SW480 (cell line): ENCODE measurements at places on chromosomes 7 and 10.
A peak's percentile ranks its signal among the peaks of the same experiment; 100 is the strongest.

- DNase-seq: no peak
Observed at GRCh38 chr7:102981451-102981850, 68.7 kb downstream of the LRRC17 start.

DNA sequence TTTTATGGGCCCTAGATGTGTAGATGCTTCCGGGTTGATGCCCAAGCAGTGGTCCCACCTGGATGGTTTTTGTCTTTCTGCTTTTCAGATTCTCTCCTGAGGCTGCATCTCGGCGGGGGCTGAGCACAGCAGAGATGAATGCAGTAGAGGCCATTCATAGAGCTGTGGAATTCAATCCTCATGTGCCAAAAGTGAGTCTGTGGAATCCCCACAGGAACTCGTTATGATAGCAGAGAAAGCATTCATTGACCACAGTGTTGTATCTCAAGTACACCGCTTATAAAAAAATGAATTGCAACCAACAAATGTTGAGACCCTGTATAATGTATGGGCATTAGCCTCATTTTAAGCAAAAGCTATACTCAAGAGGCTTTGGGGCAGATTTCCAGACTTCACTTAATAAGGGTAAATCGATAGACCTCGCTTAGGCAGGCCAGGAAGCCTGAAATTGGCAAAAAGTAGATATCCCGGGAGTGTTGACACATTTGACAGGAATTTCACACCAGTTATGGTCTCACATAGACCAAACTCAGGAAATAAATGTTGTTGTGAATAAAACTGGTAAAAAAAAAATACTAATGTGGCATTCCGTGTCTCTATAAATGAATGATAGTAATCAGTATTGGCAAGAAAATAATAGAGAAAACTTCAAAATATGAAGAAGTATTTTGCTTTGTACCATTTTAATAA lies 132.0 kb downstream of the WNT2 start:
- no peak for DNase-seq

GRCh38 chr10:31698181-31698830 lies 230.3 kb downstream of the ARHGAP12 start:
- DNase-seq: no peak

DNA sequence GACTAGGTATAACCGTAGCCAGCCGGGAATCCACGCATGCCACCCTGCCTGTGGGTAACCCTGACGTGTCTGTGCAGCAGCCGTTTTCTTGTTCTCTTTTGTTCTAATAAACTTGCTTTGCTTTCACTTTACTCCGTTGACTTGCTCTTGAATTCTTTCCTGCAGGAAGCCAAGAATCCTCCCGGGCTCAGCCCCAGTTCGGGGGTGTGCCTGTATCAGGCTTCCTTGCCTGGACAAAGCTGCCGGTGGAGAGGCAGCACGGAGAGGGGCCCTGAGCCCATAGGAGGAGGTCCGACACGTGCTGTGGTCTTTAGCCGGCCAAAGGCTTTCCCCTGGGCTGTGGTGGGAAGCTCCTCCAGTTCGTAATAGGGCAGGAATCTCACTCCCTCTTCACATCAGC lies 256.5 kb upstream of the PPP2R2D start:
- no peak for DNase-seq

DNA sequence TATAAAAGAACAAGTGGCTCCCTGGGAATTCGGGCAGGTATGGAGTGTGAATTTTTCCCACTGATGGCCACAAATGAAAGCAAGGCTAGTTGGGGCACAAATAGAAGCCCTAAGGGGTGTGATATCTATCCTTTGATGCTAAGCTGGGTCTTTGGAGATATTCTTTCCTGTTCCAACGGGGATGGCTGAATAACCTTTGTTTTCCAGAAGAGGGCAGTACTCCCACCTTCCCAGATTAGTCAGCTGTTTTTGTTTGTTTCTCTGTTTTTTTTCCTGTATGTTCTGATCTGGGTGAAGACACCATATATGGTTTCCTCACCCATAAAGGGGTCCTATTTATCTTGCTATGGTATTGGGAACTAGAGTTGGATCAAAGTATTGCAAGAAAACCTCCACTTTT lies 947.7 kb upstream of the SORCS1 start:
- no peak for DNase-seq

- peak; percentile 21 for DNase-seq
Observed at GRCh38 chr7:128783143-128783861, 7.7 kb upstream of the OPN1SW start.

- DNase-seq: no peak
Observed at GRCh38 chr10:1264001-1264400, 207.8 kb downstream of the WDR37 start.

GRCh38 chr7:151348970-151349369 lies 7.4 kb downstream of the NUB1 start:
- DNase-seq: no peak

- DNase-seq: no peak
Observed at GRCh38 chr7:51452694-51453093, 136.1 kb upstream of the COBL start.

DNA sequence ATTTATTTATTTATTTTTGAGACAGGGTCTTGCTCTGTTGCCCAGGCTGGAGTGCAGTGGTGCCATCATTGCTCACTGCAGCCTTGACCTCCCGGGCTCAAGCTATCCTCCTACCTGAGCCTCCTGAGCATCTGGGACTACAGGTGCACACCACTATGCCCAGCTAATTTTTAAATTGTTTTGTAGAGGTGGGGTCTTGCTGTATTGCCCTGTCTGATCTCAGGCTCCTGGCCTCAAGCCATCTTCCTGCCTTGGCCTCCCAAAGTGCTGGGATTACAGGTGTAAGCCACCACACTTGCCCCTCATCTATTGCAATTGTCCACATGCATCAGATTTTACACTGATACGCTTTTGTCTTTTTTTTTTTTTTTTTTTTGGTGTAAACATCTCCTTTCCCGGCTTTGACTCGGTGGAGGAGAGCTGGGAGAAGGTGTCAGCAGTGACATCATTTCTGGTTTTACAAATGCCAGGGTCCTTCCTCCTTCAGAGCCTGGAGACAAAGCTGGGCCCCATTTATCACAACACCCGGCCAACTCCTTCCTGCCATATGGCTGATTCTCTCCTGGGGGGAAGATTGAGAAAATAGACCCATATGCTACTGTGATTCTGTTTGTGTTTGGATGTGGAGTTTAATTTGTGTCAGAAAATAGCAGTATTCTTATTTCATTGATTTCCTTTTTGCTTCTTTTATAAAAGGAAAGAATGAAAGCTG lies 61.3 kb downstream of the GALNT17 start:
- DNase-seq: no peak

GRCh38 chr10:121654021-121654545 lies 55.8 kb upstream of the FGFR2 start:
- DNase-seq: no peak

- no peak for DNase-seq
Observed at GRCh38 chr7:101128040-101128834, 1.3 kb downstream of the SERPINE1 start.

GRCh38 chr7:132019703-132020102 lies 463.3 kb upstream of the PODXL start:
- no peak for DNase-seq

DNA sequence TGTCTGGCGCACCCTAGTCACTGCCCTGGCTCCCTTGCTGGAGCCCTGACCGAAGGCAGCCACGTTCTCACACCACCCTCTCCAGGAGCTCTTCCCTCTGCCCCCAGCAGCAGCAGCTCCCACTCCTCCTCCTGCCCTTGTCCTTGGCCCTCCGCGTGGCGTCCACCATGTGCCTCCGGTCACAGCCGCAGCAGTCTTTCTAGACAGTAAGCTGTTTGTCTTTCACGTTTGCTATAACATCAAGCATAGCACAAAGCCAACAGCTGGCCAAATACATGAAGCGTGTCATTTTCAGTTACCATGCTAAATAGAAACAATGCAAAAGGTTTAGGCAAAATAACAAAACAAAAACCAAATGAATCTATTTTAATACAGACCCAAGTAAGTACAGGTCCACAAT lies 3.3 kb downstream of the PITRM1 start:
- DNase-seq: no peak

- no peak for DNase-seq
Observed at GRCh38 chr7:128774029-128774689, 1.4 kb downstream of the OPN1SW start.

DNA sequence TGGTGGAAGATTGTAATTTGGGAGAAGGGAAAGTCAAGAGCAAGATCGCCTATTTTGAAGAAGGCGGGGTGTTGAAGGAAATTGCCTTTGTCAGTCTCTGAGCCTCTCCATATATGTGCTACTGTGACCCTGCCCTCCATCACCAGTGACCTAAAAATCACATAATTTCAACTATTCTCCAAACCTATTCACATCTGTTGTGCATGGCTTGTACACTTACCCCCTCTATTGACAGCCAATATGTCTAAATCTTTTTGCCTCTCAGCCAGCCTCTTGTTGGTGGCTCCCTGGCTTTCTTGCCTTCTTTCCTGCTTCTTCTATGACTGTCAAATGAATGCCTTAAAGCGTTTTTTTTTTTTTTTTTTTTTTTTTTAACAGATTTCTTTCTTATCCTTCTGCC lies 295.6 kb downstream of the AUTS2 start:
- no peak for DNase-seq

- peak; percentile 68 for DNase-seq
Observed at GRCh38 chr7:68246189-68246633, 1249.6 kb downstream of the TYW1 start.

DNA sequence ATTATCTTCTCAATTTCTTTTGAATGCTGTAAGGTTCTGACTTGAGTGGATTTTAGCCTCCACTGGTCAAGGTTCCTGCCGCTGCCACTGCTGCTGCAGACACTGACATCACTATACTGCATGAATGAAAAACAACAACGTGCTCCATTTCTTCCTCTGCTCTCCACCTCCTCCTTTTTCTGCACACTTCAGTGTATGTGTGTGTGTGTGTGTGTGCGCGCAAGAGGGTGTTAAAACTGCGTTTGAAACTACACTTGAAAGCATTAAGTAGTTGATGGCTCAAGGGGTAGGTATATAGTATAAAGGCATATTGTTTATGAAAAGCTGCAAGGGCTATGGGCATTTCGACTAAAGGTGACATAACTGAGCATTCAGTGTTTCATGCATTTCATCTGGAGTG lies 3.5 kb downstream of the GLCCI1 start:
- DNase-seq: no peak

DNA sequence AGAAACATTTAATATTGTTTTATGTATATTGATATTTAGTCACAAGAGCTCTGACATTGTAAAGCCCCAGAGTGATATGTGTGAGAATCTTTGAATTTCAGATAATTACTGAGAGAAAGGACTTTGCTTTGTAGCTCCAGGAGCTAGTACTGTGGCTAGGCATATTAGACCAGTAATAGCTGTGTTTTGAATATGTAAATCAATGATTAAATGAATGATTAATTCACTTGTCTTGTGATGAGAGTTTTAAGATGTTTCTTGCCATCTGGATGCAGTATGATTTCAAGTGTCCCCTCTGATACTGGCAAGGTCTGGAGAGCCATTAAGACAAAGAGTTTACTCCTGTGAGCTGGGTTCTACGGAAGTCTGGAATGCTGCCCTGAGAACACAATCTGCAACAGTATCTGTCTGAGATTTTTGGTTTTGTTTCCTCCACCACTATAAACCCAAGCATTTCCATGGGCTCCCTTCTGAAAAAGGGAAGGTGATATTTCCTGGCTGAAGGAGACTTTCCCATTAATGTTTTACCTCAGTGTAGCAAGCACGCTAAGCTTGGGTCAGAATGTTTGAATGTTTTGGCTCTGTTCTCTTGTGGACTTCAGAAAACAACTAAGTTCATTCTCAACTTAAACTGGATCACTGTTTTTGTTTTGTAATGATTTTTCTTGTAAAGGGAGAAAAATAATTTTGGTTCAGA lies 61.3 kb upstream of the BICC1 start:
- no peak for DNase-seq

- no peak for DNase-seq
Observed at GRCh38 chr10:84395581-84395980, 67.2 kb downstream of the CCSER2 start.

- no peak for DNase-seq
Observed at GRCh38 chr10:131577178-131577555, 265.6 kb upstream of the TCERG1L start.

GRCh38 chr7:15765753-15766152 lies 79.3 kb upstream of the MEOX2 start:
- no peak for DNase-seq

GRCh38 chr10:99365736-99366135 lies 36.6 kb downstream of the CNNM1 start:
- no peak for DNase-seq

DNA sequence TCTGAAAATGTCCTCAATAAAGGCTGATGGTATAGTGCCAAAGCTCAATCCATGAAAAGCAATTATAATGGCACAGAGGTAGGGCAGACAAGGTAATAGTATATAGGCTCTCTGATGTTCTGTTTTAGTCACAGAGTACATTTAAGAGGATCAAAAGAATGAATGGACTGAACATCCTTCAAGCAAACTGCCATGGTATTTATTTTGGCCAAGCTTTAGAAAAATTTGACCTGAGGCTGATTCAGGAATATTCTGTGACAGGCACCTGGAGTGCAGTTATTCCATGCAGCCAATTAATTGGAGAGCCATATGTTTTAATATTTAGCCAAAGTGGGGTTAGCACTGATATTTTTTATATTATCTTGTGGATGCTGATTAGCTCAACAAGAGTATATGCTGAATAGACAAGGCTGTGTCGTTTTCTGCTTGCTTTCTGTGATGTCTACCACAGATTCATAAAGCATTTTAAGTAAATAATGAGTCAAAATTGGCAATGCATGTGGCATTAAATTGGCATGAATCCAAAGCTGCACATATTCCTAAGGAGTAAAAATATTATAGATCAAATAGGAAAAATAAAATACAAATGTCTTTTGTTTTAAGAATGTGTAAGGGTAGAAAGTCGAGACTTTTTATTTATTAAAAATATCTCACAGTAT lies 177.4 kb downstream of the PCLO start:
- DNase-seq: no peak

- no peak for DNase-seq
Observed at GRCh38 chr7:145092766-145093165, 256.9 kb upstream of the TPK1 start.

- DNase-seq: no peak
Observed at GRCh38 chr10:104323760-104324201, 14.5 kb downstream of the ITPRIP start.

GRCh38 chr7:108246227-108246837 lies 116.2 kb upstream of the LAMB4 start:
- DNase-seq: peak; percentile 83

DNA sequence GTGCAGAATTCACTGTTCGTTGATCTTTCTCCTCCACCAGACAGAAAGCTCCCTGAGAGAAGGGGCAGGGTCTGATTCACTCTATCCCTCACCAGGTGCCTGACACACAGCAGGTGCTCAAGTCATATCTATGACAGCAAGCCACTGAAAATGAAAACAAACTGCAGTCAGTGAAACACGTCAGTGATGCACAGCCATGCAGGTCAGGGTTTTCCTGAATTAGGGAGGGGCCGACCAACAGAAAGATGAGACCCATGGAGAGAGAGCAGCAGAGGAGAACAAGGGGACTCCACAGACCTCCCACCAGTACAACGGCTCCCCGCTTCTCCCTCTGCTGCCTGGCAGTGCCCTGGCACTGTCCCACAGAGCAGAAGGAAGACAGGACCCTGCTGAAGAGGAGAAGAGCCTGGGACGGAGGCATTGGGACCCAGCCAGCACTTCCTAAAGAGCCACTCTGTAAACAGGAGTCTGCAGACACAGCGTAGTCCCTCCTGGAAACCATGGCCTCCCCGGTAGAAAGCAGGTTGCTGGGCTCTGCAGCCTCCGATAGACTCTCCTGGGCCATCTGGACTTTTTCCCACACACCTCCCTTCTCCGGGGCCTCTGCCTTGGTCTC lies 50.3 kb downstream of the FAM53B start:
- no peak for DNase-seq
